ENCODE measurements at places on chromosomes 3 and 15.
A peak's percentile ranks its signal among the peaks of the same experiment; 100 is the strongest.

GRCh38 chr3:58025837-58026569, 17.8 kb downstream of the FLNB start:
- DNase-seq, result no peak

DNA sequence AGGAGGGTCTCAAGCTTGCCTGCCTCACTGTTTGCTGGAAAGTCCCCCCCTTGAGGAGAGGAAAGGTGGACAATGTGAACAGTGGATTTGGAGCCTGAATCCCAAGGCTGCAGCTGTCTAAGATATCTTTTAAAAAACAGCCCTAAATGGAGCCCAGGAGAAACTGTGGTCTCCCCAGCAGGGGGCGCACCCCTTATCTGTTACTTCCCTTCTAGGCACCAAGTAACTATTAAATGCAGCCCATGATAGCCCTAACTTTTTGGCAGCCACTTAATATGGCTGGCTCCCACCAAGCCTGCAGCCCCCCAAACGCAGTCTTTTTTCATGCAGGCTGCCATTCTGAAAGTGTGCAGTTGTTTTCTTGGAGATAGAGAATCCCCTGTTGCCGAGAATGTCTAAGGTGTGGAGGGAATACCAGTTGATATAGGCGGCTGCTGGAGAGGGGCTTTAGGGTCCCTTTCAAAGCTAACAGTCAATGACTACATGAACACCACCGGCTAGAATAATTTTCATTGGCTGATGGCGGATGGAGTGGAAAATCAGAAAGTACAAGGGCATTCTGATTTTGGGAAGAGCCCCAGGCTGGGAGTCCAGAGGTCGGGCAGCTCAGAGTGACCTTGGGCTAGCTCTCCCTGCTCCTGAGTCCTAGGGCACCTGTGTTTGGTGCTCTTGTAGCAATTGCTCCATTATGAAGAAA, 1.3 kb downstream of the RHCG start:
- no peak for DNase-seq

DNA sequence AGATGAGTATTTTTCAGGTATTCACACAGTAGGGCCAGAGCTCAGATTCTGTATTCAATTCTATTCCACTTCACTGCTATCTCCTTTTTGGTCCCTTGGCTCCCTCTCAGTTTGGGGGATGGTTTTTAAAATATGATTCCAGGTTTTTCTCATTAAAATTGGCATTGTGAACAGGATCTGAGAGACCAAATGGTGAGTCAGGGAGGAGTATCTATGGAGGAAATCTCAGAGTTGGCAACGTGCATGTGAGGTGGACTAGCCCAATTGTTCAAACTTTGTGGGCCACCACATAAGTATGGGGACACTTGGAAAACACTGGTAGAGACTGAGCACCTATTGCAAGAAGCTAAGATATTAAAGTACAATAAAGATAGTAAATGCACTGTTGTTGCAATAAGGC, 53.9 kb upstream of the TTC14 start:
- no peak for DNase-seq

GRCh38 chr3:187742351-187743171, 2.7 kb downstream of the BCL6 start:
- peak; percentile 31 for DNase-seq

- no peak for DNase-seq
These were observed 216.1 kb downstream of the MTHFS start for GRCh38 chr15:79680720-79681119.

- DNase-seq, result no peak
These were observed 29.4 kb downstream of the AADAC start for GRCh38 chr3:151843275-151843674.

DNA sequence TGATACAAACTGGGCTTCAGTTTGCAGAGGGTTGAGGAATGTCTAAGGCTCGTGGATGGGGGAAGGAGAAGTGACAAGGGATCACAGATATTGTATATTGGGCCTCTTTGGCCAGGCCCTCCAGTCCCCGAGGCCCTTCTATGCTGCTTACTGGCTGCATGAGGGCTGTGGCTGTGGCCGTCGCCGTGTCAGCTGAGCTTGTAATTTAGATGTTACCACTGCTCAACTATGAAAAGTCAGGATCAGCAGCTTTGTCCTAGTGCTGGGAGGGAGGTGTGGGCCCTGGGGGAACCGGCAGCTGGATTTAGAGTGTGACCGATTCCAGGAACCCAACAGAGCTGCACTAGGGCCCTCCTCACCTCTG, 51.6 kb downstream of the CACNA1D start:
- DNase-seq, result no peak

DNA sequence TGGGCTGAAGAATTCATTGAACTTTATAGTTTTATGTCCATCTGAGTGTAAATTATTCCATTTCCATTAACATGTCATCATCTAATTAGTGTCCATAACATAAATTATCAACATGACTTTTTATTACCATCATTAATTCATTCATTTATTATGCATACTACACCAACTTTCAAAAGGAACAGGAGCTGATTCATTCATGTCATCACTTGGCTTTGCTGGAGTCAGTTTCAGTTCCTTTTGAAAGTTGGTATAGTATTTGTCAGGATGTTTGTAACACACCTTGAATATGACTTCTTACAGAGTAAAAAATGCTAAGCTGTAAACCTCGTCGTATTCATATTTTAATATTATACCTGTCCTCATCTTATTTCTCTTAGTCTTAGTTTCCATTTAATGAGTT, 298.0 kb upstream of the RBMS3 start:
- DNase-seq, result no peak

- no peak for DNase-seq
These were observed 32.1 kb upstream of the TJP1 start for GRCh38 chr15:29854413-29854812.

DNA sequence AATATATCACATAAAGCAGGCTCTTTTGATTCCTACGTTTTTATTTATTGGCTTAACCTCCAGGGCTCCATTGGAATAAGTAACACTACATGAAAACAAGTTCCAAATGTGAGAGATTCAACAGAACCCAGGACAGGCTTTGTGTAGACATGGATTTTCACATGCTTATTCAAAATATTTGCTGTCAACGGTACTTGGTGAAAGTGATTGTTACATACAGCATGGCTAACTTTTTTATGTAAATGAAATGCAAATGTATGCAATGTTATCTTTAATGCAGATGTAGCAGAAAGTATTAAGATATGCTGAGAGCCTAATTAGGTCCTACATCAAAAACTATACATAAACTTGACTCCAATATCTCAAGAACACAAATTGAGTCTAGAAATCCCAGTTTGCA, 212.0 kb downstream of the RORA start:
- DNase-seq, result no peak

DNA sequence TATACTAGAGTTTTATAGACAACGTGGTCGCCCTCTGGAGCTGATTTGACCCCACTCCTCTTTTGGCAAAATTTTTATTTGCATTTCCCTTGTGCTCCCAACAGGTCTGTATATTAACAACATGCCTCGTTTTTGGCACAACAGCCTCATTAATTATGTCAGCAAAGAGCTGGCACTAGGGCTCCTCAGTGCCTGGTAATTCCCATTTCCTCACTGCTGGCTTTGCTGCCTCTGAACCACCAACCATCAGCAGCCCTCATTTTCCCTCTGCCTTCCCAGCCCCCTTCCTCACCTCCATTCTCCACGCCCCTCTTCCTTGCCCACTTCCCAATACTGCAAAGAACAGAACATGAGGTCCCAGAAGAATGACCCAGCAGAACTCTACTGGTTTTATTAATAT, 204.8 kb downstream of the ABHD5 start:
- DNase-seq, result no peak

GRCh38 chr15:70113304-70113700, 15.6 kb upstream of the TLE3 start:
- DNase-seq, result peak; percentile 67

DNA sequence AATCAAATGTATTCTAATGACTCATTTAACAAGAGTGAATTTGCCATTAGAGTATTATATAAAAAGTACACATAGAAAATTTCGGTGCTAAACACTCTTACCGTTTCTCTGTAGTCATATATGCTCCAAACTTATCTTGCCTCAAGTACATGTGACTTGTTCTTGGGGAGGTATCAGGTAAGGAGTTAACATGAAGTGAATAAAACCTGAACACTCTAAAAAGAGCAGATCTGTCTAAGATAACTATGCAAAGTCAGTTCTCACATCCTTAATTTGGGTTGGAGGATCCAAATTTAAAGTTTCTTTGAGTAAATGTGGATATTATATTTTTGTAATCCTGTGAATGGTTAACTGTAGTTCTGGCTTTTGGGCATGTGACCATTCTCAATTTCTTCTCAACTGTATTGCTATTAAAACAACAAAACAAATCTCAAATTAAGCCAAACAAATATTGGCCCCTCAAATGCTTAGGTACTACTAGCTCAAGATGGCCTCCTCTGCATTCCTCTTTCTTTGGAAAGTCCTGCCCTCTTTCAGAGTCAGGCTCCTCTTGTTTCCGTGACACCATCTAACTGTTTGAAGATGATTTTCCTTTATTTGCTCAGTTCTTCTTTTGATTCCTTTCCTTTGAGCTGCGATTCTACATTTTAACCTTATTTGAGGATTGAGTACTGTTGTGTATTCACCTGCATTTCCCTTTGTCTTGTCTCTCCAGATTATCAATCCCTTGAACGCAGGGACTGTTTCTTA, 4.2 kb downstream of the EDEM1 start:
- DNase-seq, result no peak

DNA sequence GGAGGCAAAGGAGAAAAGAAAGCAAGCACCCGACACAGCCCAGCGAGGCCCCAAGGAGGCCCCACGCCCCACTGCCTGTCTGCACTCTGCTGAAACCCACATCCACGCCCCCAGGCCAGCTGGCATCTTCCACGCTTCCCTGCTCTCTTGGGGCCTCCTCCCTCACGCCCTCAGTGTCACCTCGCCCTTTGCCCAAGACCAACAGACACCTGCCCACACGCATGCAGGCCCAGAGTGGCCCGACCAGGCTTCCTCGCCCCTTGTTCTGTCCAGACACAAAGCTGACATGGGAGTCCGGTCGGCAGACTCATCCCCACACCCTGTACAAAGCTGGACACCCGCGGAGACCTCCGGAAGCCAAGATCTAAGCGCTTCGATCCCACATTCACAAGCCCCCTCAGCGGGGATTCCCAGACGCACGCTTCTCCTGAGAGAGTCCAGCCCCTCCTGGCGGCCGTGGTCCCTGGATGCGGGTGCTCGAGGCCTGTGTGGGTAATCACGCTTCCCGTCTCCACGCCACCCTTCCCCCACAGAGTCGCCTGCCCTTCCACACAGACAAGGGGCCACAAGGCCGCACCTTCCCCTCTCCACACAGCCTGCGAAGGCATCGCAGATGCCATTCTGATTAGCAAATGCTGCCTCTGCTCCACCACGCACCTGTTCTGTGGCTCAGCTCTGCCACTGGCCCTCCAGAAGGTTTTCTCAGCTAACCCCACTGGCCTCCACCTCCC, 176.6 kb downstream of the XXYLT1 start:
- peak; percentile 72 for DNase-seq

- no peak for DNase-seq
These were observed 44.4 kb upstream of the SPTSSB start for GRCh38 chr3:161415506-161416231.

GRCh38 chr3:181457190-181457589, 254.5 kb upstream of the SOX2 start:
- DNase-seq, result no peak

DNA sequence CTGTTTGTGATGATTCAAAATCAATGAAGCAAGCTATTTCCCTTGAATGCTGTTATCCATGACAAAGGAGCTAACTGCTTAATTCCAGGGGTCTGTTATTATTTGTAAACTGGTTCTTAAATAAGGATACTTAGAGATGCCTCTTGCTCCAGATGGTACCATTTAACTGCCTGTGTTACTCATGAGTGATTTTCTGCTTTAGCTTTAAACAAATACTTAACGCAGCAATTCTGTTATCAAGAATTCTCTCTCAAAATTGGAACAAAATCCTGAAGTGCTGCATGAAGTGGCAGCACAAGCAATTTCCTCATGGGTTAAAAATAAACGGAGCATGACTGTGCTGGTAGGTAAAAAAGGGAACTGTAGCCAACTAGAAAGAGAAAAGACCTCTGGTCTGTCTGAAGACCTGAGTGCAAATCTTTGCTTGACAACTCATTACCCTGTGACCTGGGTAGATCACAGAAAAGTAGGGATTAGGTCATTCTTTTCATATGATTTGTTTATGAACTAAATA, 62.5 kb upstream of the GBE1 start:
- no peak for DNase-seq

GRCh38 chr15:36294359-36294758, 285.1 kb upstream of the CDIN1 start:
- no peak for DNase-seq

DNA sequence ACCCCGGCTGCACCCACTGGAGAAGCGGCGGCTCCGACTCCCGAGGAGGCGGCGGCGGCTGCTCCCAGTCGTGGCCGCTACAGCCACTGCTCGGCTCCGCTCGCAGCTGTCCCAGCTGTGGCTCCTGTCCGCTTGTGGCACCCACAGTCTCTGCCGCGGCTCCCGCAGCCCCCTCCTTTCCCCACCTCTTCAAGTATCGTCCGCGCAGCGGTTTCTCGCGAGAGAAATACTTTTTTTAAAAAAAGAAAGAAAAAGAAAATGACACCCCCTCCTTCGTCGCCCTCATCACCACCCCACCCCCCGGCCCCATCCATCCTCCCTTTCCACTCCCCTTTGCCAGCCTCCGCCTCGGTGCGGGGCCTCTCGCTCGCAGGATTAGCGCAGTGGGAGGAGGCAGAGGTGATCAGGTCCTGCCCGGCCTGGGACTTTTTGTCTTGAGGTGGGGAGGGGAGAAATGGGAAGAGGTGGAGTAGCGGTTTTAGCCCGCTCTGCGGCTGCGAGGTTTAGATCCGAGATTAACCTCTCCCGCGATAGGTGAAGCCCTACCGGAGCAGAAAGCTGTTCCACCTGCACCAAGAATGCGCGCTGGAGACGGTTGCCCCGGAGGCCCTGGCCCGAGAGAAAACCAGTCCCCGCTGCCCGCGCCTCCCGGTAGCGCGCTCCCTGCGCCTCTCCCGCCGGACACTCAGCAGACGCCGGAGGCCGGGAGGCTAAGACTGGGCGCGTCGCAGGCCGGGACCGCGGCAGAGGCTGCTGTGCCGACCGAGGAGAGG, at the start of gene FBN1:
TSS of gene FBN1 (minus strand) at position 152 of the 773 bp plus-strand sequence. CDS start 940 bp downstream, outside the sequence.
- DNase-seq, result no peak

DNA sequence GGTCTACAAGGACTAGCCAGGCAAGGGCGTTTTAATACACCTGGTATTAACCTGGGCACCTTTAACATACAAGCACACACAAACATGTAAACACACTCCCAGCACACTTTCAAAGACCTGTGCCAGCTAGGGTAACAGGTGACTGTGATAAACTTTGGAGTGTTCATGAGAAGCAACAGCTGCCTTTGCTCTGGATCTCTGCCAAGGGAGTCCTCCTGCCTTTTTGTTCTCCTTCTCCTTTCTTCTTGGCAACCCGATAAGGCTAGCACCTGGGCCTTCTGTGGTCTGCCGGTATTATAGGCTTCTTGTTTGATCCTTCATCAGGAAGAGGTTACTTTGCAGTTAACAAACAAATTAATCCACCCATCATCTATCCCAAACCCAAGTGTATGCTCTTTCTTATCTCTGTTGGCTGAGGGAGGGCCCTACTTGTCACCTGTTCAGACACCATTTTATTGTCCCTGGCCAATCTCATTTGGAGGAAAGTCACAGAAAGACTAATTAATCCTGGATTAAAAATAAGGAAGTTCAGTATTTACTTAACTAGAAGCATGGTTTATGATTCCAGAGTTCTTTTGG, at the start of gene RETNLB:
TSS of gene RETNLB (minus strand) at position 7 of the 579 bp plus-strand sequence. CDS start 225 bp downstream, outside the sequence.
- no peak for DNase-seq

Measured in CD4-positive, alpha-beta T cell treated with Interleukin-1 beta for 1 hour (primary cell).